Temporal lobe (tissue), 4 donors: ENCODE measurements at places on chromosomes 16 and 17. TPM values are rescaled to one million over a fixed set of nuclear protein-coding genes. Genes with fewer than 3 reads are reported as not detected.

Gene KLHL10
- 0.25 TPM for total RNA-seq

Gene CMTM3
- 6.1 TPM for total RNA-seq

Gene EMP2
- 3.0 TPM for total RNA-seq

Gene CLEC3A
- not detected for total RNA-seq

Gene CCL17
- not detected for total RNA-seq

Gene KRTAP9-6
- total RNA-seq = not detected

Gene TBC1D3I
- 0.49 TPM for total RNA-seq

Gene GSG1L
- total RNA-seq = 3.7 TPM

Gene CALB2
- total RNA-seq = 19.4 TPM

Gene CDH13
- total RNA-seq = 23.1 TPM

Gene SPPL2C
- 0.25 TPM for total RNA-seq

Gene ZFHX3
- 4.7 TPM for total RNA-seq

Gene CACNA1G
- 8.9 TPM for total RNA-seq

Gene DOC2B
- 40.1 TPM for total RNA-seq

Gene ST6GALNAC2
- not detected for total RNA-seq

Gene SCO1
- 7.6 TPM for total RNA-seq

Gene KRTAP16-1
- total RNA-seq = not detected

Gene TMEM238L
- not detected for total RNA-seq

Gene SOX15
- total RNA-seq = 0.49 TPM

Gene CCL16
- not detected for total RNA-seq

Gene PLEKHH3
- 2.5 TPM for total RNA-seq

Gene MYH2
- under 0.01 TPM for total RNA-seq

Gene MT4
- not detected for total RNA-seq

Gene HEATR9
- not detected for total RNA-seq

Gene CCL5
- not detected for total RNA-seq

Gene KRT16
- 0.25 TPM for total RNA-seq

Gene MT1F
- 2.0 TPM for total RNA-seq

Gene OR4D1
- total RNA-seq = under 0.01 TPM

Gene KRTAP9-1
- total RNA-seq = not detected

Gene LAT
- 0.49 TPM for total RNA-seq

Gene ZG16B
- 0.25 TPM for total RNA-seq

Gene CTU2
- 7.1 TPM for total RNA-seq

Gene METTL16
- total RNA-seq = 20.7 TPM

Gene PDILT
- not detected for total RNA-seq

Gene NHERF2
- 12.3 TPM for total RNA-seq

Gene TSPOAP1
- total RNA-seq = 32.5 TPM

Gene RNF151
- not detected for total RNA-seq

Gene DNAH9
- total RNA-seq = 1.5 TPM

Gene SHBG
- not detected for total RNA-seq

Gene WNT3
- total RNA-seq = 6.1 TPM

Gene CCL13
- total RNA-seq = 0.74 TPM

Gene PTX4
- not detected for total RNA-seq

Gene MAP3K14
- 1.2 TPM for total RNA-seq
